Ovary (tissue), 10 donors: ENCODE measurements at places on chromosomes 3 and 15. TPM values are rescaled to one million over a fixed set of nuclear protein-coding genes. Genes with fewer than 3 reads are reported as not detected.

DNA sequence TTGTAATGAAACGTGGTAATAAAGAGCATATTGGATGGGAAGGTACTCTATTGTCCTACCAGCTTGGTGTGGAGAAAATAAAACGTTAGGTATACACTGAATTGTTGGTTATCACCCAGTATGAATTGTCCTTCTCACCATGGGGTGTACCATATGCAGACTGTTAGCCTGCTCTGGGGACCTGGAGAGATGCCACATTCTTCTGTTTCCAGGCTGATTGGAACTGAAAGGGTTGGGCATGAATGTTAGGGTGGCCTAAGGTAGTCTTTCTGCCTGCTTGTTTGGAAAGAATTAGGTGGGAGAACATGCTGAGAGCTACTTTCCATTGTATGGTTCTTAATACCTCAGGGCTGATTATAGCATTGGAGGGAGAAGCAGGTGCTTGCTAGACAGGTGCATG lies 340.6 kb downstream of the PTPRG start:
- no peak for DNase-seq

DNA sequence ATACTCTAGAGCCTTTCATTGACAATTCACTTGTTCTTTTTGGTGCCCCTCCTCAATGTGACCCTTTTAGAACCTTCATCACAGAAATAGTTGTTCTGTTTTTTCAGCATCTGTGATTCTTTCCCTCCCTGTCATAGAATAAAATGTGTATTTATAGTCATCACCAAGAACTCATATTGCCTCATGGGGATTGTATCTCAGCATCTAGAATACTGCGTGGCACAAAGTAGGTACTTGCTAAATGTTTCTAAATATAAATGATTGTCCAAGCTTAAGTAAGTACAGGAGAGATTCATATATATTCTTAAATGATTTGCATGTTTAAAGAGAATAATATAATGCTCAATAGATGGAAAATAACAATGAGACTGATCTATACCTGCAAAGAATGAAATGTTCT lies 190.1 kb downstream of the FNDC3B start:
- no peak for DNase-seq

- DNase-seq = no peak
Measured at GRCh38 chr15:77038312-77039216, 32.3 kb downstream of the TSPAN3 start.

GRCh38 chr3:184261270-184261853 lies at the start of gene CAMK2N2:
Gene CAMK2N2, minus strand, starts transcription at chr3:184261553. Its CDS starts 268 bp downstream, at chr3:184261285.
- peak; percentile 46 for DNase-seq

DNA sequence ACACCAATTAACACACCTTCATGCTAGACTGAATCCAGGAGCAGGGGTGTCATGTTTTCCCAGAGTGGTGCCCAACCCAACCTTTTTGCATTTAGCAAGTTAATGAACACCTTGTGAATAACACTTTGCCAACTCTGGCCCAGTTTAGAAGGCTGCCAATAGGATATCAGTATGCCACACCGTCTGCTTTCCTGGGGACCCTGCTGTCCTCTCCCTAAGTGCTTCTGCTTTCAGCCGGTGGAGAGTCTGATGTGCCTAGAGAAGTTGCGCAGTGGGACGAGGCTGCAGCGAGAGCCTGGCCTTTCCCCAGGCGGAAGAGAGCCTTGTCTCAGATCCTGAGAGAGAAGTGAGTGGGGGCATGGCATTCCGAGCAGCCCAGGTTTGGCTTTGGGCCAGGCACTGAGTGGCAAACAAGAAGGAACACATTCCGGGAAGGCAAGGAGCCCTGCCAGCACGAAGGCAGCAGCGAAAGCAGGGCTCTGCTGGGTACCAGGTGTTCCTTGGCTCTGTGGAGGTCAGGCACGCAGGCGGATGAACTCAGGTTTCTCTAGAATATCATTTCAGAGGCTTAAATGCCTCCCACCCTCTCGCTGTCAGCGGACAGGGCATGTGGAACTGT lies 36.9 kb downstream of the SENP8 start:
- peak; percentile 74 for DNase-seq

GRCh38 chr15:95931619-95932018 lies 398.9 kb upstream of the NR2F2 start:
- DNase-seq = no peak

GRCh38 chr15:43795997-43796396 lies 3.9 kb downstream of the SERF2 start:
- DNase-seq = no peak

GRCh38 chr3:27200721-27201489 lies 168.3 kb downstream of the NEK10 start:
- DNase-seq = no peak

Gene SEMA3G
- polyA plus RNA-seq = 11.9 TPM

Gene ATP10A
- 0.79 TPM for polyA plus RNA-seq

Gene MESP2
- 0.19 TPM for polyA plus RNA-seq

Gene TLR9
- polyA plus RNA-seq = 0.58 TPM

Gene VILL
- 12.3 TPM for polyA plus RNA-seq

Gene HESX1
- polyA plus RNA-seq = 1.4 TPM

Gene FGF7
- polyA plus RNA-seq = 45.3 TPM
